CD4-positive, CD25-positive, alpha-beta regulatory T cell (primary cell): ENCODE measurements at places on chromosomes 4 and X.

DNA sequence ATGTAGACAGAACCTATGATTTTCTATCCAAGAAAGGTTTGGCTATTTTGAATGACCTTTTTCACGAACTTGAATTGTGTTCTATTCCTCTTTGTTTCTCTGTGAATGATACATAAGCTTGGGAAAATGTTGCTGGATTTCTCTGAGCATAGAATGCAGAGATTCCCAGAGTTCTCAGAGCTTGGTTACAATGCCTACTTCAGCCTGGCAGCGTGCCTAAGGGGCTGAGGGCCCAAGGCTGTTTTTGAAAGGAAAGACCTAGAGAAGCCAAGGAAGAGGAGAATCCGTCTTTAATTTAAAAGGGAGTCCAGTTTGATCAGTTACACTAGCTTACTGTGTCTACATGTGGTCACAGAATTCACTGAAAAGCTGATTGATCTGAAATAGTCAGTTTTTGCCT, 55.3 kb upstream of the CXorf51B start:
- no peak overlapping the region for H3K4me3 ChIP-seq
- H3K4me1 ChIP-seq: no peaks in the 10 kb centered on the region
- H3K36me3 ChIP-seq: no peaks in the 10 kb centered on the region

- H3K4me1 ChIP-seq: no peaks in the 10 kb centered on the region
- no peak overlapping the region for H3K4me3 ChIP-seq
- H3K27ac ChIP-seq: no peak overlapping the region
These were observed 75.5 kb downstream of the HMX1 start for GRCh38 chr4:8796096-8796495.

GRCh38 chr4:40548256-40548655, 81.4 kb downstream of the RBM47 start:
- peaks cover 3% of the 10 kb centered on the region for H3K4me1 ChIP-seq
- no peaks in the 10 kb centered on the region for H3K27me3 ChIP-seq
- H3K4me3 ChIP-seq: no peak overlapping the region
- H3K36me3 ChIP-seq: no peaks in the 10 kb centered on the region
- DNase-seq: no peak

- DNase-seq: no peak
- no peaks in the 10 kb centered on the region for H3K4me1 ChIP-seq
- H3K36me3 ChIP-seq: no peaks in the 10 kb centered on the region
- no peak overlapping the region for H3K4me3 ChIP-seq
These were observed 7.6 kb upstream of the PCDH19 start for GRCh38 chrX:100417681-100418080.

GRCh38 chr4:16006771-16007446, 43.9 kb upstream of the FGFBP2 start:
- no peaks in the 10 kb centered on the region for H3K4me1 ChIP-seq
- H3K27ac ChIP-seq: no peak overlapping the region
- no peak for DNase-seq

DNA sequence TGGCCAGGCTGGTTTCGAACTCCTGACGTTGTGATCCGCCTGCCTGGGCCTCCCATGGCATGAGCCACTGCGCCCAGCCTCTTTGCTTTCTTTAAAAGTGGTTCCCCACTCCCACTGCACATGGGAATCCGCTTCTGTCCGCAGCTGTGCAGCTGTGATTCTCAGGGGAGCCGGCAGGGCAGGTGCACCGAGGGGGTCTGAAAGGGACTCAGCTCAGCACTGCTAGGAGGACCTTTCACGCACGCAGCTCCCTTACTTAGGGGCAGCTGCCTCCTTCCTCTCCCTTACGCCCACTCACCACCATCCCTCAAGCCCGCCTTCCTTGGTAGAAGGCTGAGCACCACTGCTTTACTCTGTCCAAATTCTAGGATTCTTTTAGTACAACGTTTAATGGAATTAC, 40.4 kb upstream of the CYP4V2 start:
- no peak overlapping the region for H3K27ac ChIP-seq
- peaks cover 8% of the 10 kb centered on the region for H3K27me3 ChIP-seq
- no peak for DNase-seq
- no peak overlapping the region for H3K4me3 ChIP-seq
- H3K36me3 ChIP-seq: no peaks in the 10 kb centered on the region
- no peaks in the 10 kb centered on the region for H3K4me1 ChIP-seq

DNA sequence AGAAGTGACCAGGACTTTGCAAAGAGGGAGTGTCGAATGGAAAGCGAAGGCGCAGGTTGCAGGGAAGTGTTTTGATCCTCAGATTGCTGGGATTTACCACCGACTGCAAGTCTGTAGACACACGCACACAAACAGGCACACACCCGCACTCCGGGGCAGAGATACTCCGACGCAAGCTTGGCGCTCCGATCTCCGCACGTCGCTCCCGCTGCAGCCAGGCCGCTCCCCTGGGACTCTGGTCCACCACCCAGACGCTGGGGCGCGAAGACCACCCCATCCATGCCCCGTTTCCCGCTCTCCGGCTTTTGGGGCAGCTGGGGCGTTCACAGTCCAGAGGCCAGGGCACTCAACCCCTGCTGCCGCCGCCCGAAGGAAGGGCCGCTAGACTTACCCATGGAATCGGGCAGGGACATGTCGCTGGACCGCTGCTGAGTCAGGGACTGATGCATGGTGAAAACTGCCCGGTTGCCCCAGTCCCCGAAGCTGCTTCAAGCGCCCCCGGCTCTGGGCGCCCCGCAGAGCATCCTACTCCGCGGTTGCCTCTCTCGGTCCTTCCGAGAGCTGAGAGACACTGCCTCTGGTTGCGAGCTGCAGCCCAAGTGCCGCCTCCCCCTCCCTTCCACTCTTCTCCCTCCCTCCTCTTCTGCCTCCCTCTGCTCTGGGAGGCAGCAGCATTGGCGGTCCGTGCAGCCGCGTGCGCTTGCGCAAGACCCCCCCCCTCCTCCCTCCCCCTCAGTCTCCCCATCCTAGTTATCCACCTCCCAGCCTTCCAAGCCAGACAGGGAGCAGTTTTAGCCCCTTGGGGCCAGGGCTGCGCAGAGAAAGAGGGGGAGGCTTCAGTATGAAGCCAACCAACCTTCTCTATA, at the start of gene TMEM255A:
Gene TMEM255A, minus strand, starts transcription at position 601 of the 866 bp plus-strand sequence. Its CDS starts 152 bp downstream, at position 449.
- no peak for DNase-seq
- no peaks in the 10 kb centered on the region for H3K36me3 ChIP-seq
- H3K4me1 ChIP-seq: peaks cover 18% of the 10 kb centered on the region

DNA sequence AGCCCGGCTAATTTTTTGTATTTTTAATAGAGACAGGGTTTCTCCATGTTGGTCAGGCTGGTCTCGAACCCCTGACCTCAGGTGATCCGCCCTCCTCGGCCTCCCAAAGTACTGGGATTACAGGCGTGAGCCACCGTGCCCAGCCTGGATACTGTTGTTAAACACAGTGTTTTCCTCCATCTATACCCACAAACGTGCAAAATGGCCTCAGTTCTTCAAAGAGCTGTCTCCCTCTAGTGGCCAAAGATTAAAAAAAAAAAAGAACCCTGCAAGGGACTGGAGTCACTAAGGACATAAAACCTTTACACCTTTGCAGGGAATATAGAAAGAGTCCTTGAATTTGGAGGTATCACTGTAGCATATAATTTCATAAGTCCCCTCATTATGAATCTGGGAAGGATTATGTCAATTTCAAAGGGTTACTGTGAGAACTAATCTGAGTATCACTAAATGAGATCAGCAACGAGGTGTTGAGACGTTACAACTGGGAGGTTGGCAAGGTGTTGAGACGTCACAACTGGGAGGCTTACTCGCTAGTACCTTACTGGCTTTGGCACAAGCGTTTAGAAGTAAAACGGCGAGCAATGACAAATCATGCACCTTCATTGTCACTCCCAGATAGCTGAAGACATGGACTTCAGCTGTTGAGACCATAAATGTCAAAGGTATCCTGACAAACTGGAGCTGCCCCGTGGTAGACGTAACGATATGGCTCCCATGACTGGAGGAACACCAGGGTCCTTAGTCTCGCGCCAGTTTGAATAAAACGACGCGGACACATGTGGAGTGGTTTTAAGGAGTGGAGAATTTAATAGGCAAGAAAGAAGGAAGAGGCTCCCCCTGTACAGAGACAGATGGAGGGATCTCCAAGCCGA, 33.4 kb upstream of the ENPP6 start:
- no peaks in the 10 kb centered on the region for H3K4me1 ChIP-seq
- peaks cover 4% of the 10 kb centered on the region for H3K27me3 ChIP-seq
- DNase-seq: no peak
- H3K4me3 ChIP-seq: no peak overlapping the region

- no peak for DNase-seq
- no peak overlapping the region for H3K4me3 ChIP-seq
- H3K36me3 ChIP-seq: peaks cover 3% of the 10 kb centered on the region
- no peak overlapping the region for H3K27ac ChIP-seq
- no peaks in the 10 kb centered on the region for H3K27me3 ChIP-seq
These were observed 108.1 kb upstream of the SPRY1 start for GRCh38 chr4:123288309-123289025.

- peaks cover 24% of the 10 kb centered on the region for H3K4me1 ChIP-seq
- no peaks in the 10 kb centered on the region for H3K27me3 ChIP-seq
- H3K36me3 ChIP-seq: no peaks in the 10 kb centered on the region
- no peak overlapping the region for H3K27ac ChIP-seq
These were observed 39.2 kb upstream of the HS3ST1 start for GRCh38 chr4:11467931-11468330.

GRCh38 chr4:40908297-40908696, 158.5 kb downstream of the NSUN7 start:
- no peak overlapping the region for H3K4me3 ChIP-seq
- H3K4me1 ChIP-seq: peaks cover 8% of the 10 kb centered on the region
- no peaks in the 10 kb centered on the region for H3K27me3 ChIP-seq

GRCh38 chr4:36269533-36270173, 11.8 kb upstream of the DTHD1 start:
- H3K4me1 ChIP-seq: no peaks in the 10 kb centered on the region
- H3K27ac ChIP-seq: no peak overlapping the region
- DNase-seq: no peak
- H3K4me3 ChIP-seq: no peak overlapping the region
- H3K27me3 ChIP-seq: no peaks in the 10 kb centered on the region
- no peaks in the 10 kb centered on the region for H3K36me3 ChIP-seq

GRCh38 chrX:110143454-110144210, 140.7 kb downstream of the TMEM164 start:
- no peak for DNase-seq
- no peaks in the 10 kb centered on the region for H3K36me3 ChIP-seq
- peaks cover 3% of the 10 kb centered on the region for H3K4me1 ChIP-seq
- no peak overlapping the region for H3K4me3 ChIP-seq

DNA sequence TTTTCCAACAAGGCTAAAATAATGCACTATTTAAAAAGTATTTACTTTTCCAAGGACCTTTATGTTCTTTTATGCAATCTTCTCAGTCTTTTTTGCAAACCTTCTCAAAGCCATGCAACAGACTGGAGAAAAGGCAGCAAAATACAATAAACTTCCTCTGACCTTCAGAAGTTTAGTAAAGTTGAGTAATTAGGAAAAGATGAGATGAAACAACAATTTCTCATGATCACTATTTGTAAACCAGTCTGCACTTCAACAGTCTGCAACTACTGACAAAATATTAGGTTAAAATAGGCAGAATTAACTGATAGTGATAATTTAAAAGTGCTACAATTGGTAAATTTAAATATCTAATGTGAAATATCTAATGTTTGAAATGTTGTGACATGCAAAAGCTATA, 884.9 kb upstream of the PCDH10 start:
- no peaks in the 10 kb centered on the region for H3K4me1 ChIP-seq
- no peak overlapping the region for H3K27ac ChIP-seq
- H3K4me3 ChIP-seq: no peak overlapping the region
- H3K27me3 ChIP-seq: no peaks in the 10 kb centered on the region
- no peaks in the 10 kb centered on the region for H3K36me3 ChIP-seq
- DNase-seq: no peak

DNA sequence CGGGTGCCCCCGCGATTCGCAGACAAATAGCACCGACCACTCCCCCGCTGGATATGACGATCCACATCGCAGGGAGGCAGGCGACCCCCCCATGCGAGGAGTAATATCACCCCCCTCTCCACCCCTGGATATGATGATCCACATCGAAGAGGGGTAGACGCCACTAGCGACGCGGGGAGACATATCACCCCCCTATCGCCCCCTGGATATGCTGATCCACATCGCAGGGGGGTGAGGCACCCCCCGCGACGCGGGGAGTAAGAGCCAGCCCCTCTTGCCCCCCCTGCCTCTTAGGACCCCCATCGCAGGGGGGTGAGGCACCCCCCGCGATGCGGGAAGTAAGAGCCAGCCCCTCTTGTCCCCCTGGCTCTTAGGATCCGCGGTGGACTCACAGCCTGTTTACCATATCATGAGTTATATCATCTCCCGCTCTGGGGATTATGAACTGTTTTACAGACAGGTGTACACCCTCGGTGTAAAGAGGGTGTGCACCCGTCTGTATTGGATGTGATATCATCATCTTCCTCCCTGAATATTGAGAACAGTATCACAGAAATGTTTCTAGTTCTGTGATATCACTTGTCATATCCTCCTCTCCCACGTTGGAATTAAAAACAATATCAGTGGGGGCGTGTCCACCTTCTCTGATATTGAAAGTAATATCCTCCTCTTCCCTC, 22.7 kb upstream of the DRD5 start:
- no peaks in the 10 kb centered on the region for H3K27me3 ChIP-seq
- no peaks in the 10 kb centered on the region for H3K4me1 ChIP-seq
- no peak overlapping the region for H3K27ac ChIP-seq
- no peak for DNase-seq

DNA sequence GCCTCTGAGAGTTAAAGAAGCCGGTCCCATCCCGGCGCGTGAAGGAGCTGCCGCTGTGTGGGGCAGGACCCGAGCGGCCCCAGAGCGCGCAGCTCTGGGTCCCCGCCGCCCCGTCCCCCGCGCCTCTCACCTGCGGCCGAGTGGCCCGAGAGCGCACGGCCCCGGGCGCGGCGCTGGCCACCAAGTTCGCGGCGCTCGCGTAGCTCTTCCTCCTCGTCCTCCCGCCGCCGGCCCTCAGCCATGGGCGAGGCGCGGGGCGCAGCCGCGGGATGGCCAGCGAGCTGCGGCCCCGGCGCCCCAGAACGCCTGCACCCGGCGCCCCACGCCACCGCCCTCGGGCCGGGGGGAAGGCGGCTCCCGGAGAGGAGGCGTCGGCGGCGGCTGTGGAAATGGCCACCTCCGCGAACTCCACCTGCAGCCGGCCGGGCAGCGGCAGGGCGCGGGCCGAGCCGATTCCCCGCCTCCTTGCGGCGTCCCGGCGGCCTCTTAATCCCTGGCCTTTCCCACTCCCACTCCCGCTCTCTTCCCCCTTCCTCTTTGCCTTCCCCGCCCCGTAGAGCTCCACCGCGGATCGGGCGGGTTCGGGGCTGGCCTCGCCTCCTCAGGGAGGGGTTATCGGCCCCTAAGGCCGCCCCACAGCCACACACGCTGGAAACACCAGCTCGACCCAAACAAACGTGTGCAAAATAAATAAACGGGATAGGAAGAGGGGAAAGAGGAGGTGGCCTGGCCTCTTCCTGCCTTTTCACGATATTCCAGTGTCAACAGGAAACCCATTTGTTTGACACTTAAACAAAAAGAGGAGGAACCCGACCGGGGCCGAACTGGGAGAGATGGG, at the start of gene SH3D19:
Gene SH3D19, minus strand, starts transcription at position 495 of the 838 bp plus-strand sequence. Its CDS starts 253 bp downstream, at position 242.
- H3K27ac ChIP-seq: no peak within 1 kb of the TSS
- no peak within 1 kb of the TSS for H3K4me3 ChIP-seq
- H3K27me3 ChIP-seq: peaks cover 17% of the 10 kb centered on the region
- no peaks in the 10 kb centered on the region for H3K36me3 ChIP-seq

GRCh38 chrX:1327651-1328304, 8.8 kb upstream of the IL3RA start:
- H3K4me3 ChIP-seq: no peak overlapping the region
- no peak overlapping the region for H3K27ac ChIP-seq

- H3K27me3 ChIP-seq: no peaks in the 10 kb centered on the region
- H3K4me3 ChIP-seq: no peak overlapping the region
- DNase-seq: no peak
- H3K27ac ChIP-seq: no peak overlapping the region
These were observed 514.0 kb upstream of the SMIM31 start for GRCh38 chr4:164239976-164240375.
